Neural progenitor cell (in vitro differentiated cells): ENCODE measurements at places on chromosomes 1 and 21. TPM values are rescaled to one million over a fixed set of nuclear protein-coding genes. Genes with fewer than 3 reads are reported as not detected.

The TNFRSF9 gene
- not detected in 2 replicates for total RNA-seq

The FBXO42 gene
- total RNA-seq = 18.8 and 24.7 TPM in 2 replicates

The DYNLT5 gene
- 0.22 TPM in 1 of 2 replicates, not detected in the other for total RNA-seq

The VWA5B1 gene
- not detected in 2 replicates for total RNA-seq

The TGFB2 gene
- 0.37 and 1.9 TPM in 2 replicates for total RNA-seq

DNA sequence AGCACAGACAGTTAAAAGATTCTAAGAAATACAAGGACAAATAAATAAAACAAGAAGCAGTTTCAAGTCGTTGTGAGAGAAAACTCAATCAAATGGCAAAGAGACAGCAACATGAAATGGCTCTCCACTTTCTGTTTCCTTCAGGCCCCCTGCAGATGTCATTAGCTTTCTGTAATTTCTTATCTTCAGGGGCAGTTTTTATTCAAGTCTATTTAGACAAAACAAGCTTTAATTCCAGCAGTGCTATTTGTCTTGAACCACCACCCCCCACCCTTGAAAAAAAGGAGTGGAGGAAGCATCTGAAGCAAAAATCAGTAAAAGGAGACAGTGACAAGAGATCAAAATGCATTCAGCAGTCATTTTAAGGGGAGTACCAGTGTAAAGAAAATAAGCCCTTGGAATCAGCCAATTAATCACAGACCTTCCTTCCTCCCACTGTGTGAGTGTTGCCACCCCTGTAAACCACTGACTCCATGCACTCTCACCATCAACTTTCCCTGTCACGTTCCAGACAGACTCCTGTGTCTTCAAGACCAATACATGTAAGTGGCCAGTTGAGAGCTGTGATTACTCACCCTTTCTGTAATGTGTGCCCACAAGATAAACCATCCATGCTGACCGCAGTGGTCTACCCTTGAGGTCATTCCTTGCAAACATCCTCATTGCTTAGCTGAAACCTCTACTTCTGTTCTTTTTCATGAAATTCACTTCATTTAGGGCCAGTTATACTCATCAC is 136.1 kb upstream of the HOOK1 start:
- DNase-seq = peak; percentile 41

DNA sequence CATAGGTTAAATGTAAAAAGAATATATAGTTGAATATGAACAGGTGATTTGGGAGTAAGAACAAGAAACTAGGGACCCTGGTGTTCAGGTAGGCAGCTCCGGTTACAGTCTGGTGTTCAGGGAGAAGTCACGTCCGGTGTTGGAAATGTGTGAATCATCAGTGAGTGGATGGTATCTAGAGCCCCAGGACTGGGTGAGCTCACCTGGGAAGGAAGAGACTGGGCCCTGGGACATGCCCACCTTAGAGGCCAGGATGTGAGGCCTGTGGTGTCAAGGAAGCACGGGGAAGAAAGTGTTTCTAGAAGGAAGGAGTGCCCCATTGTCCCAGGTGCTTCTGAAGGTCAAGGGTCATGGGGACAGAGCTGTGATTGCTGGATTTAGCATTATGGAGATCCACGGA is 1.5 kb upstream of the GJB3 start:
- DNase-seq = no peak

DNA sequence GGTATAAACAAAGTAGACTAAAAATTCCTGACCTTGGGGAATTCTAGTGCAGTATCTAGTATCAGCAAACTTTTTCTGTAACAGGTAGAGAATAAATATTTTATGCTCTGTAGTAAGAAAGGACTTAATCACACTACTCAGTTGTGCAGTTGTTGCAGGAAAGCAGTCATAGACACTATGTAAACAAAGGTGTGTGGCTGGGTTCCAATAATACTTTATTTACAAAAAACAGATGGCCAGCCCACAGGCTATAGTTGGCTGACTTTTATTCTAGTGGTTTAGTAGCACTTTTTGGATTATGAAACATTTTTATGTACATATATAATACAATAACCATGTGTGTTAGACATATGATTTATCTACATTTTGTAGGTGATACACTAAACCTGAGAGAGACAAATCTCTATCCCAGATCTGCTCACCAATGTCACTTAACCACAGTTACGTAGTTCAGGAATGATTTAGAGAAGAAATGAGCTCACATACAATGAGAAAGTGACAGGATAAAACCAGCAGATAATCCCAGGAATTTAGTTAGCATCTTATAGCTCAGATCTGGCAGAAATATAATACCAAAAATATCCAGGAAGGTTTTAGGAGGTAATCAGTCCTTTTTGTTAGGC is 56.1 kb downstream of the MIER1 start:
- DNase-seq = no peak

DNA sequence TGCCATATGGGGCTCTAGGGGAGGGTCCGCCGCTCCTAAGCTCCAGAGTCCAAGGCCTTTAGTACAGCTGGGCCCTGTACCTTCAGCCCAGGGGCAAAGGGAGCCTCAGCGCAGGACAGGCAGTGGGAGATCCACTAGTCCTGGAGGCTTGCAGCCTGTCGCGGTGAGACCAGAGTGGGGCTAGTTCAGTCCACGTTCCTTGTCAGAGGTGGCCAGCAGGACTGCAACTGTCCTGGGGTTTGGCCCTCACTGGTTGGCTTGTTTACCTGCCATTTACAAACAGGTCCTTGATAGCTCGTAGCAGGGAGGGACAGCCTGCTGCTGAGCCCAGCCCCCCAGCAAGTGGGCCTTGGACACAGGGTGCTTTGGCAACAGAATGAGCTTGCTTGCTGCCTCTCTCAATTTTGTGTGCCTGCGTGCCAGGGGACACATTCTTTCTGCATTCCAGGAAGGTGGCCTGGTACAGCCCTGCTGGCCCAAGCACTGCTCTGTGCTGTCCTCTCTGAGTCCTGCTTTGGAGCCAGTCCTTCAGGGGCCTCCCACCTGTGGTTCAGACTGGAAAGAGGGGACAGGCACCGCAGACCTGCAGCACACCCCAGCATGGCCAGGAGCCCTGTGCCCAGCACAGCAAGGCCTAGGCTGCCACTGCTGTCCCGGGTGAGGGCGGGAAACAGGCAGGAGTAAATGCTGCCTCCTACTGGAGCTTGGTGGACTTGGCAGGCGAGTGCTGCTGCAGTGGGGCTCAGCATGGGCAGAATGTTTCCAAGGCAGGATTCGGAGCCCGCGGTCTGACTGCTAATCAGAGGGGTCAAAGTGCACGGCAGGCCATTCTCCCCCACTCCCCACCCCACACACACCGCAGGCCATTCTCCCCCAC is 15.2 kb downstream of the H6PD start:
- peak; percentile 80 for DNase-seq

DNA sequence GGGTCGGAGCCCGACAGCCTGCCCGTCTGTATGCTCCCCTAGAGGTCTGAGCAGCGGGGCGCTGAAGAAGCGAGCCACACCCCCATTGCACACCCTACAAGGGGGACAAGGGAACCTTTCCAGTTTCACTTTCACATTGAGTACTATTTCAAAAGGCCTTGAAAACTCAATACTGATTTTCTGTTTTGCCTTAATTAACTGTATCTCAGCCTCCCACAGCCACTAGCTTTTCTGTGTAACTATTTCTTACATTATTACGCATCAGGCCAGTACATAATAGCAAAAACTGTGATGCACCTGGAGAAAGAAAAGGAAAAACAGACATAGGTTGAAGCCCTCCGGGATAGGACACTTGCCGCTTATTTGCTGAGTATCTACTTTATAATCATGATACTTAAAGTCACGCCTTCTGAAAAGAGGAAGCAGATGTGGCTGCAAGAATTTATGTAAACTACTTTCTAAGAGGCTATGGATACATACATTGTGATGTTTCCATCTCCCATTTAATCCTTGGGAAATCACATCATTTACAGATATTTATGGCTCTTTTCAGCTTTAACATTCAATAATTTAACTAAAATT is 1719.5 kb downstream of the MRPL39 start:
- no peak for DNase-seq

DNA sequence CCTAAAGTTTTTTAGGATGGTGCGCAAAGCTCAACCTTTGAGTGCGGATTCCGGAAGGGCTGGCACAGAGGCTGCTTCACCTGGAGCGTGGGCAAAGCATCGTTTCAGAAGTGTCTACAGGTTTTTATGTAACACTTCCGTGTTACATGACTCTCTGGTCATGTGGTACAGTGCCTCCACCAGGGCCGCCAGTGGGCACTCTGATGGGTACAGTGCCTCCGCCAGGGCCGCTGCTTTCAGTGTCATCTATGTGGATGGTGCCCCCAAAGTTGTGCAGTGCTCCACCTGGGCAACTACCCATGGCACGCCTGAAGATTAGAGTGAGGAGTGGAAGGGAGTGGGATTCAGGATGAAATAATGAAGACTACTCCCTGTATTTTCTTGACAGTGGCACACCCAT is 101.4 kb upstream of the C1orf174 start:
- DNase-seq = no peak

- no peak for DNase-seq
Observed at GRCh38 chr1:226653311-226653921, 85.7 kb downstream of the ITPKB start.

- no peak for DNase-seq
Observed at GRCh38 chr1:198123133-198123532, 33.7 kb upstream of the NEK7 start.

GRCh38 chr1:8409106-8409505 is 91.2 kb downstream of the SLC45A1 start:
- peak; percentile 48 for DNase-seq

- no peak for DNase-seq
Observed at GRCh38 chr1:85629532-85629920, 49.0 kb downstream of the CCN1 start.

DNA sequence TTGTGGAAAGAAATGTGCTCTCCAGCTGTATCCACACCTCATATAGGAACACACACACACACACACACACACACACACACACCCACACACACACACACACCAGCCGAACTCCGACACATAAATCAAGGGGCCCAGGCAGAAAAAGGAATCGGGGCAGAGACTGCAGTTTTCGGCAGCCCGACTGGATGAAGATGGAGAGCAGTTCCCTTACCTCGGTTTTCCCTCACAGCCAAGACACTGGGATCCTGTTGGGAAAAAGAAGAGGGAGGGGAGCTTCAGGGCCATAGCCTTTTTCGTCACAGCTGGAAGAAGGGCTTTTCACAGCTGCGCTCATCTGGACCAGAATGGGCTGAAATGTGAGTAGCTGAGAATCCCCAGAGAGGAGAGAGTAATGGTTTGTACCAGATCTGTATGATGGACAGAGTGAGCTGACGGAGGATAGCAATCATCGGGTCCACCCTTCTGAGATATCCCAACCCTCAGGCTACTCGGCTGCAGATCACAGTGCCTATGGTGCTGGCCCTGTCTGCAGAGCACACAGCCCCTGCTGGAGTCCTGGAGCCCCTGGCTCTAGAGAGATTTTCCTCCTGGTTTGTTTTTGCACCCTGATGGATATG is 37.7 kb downstream of the PIK3C2B start:
- peak; percentile 57 for DNase-seq

DNA sequence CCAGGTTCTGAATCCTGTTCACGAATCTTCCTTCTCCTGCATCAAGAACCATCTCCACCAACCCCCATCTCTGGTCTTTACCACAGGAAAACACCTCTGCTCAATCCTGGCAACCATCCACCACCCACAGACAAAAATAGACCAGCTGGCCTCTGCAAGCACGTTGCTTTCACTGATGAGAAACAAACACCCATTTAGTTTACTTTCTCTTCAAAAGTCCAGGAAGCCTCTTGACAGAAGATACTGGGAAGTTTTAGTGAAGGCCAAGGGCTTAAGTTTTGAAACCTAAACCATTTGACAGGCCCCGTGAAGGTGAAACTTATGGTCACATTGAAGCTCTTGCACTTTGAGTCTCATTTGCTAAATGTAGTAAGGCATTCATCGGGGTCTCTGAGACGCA is 122.6 kb upstream of the PPP2R5A start:
- no peak for DNase-seq
